HFFc6 (cell line): ENCODE measurements at places on chromosomes 1 and 21. TPM values are rescaled to one million over a fixed set of nuclear protein-coding genes. Genes with fewer than 3 reads are reported as not detected.
A peak's percentile ranks its signal among the peaks of the same experiment; 100 is the strongest.

The MYOM3 gene
- 0.05 TPM in 1 of 3 replicates, not detected in the others for total RNA-seq

The SNX7 gene
- 26.3 to 32.5 TPM (median 27.9 TPM) in 3 replicates for total RNA-seq

The RUNX1 gene
- total RNA-seq = 60.2 to 83.1 TPM (median 77.5 TPM) in 3 replicates

The GUCA2A gene
- not detected in 3 replicates for total RNA-seq

The CFHR1 gene
- 0.22 TPM in 1 of 3 replicates, not detected in the others for total RNA-seq

The LIPI gene
- not detected in 3 replicates for total RNA-seq

The LEMD1 gene
- total RNA-seq = not detected in 2 replicates

DNA sequence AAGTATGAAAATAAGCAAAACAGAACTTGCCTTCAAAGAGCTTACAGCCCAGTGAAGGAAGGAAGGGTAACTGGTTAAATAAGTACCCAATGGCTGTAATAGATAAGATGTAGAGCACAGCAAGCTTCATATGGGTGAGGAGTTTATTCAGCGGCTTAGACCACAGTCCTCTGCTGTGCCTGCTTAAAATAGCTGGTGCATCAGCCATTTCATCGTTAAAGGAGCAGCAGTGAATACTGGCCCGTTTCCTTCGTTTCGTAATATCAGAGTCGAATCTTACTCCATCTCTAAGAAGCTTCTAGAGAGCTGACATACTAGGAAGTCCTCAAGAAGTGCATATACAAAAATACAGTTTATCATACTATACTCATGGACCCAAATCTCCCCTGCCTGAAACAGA, 286.5 kb downstream of the NFIA start:
- DNase-seq = no peak

GRCh38 chr1:1349256-1350012, at the start of gene DVL1:
Gene DVL1, minus strand, starts transcription at chr1:1349418. Its CDS starts 353 bp downstream, at chr1:1349065.
- peak; percentile 74 for DNase-seq

- DNase-seq = peak; percentile 76
Observed at GRCh38 chr1:158999316-159000069, 10.2 kb upstream of the IFI16 start.

DNA sequence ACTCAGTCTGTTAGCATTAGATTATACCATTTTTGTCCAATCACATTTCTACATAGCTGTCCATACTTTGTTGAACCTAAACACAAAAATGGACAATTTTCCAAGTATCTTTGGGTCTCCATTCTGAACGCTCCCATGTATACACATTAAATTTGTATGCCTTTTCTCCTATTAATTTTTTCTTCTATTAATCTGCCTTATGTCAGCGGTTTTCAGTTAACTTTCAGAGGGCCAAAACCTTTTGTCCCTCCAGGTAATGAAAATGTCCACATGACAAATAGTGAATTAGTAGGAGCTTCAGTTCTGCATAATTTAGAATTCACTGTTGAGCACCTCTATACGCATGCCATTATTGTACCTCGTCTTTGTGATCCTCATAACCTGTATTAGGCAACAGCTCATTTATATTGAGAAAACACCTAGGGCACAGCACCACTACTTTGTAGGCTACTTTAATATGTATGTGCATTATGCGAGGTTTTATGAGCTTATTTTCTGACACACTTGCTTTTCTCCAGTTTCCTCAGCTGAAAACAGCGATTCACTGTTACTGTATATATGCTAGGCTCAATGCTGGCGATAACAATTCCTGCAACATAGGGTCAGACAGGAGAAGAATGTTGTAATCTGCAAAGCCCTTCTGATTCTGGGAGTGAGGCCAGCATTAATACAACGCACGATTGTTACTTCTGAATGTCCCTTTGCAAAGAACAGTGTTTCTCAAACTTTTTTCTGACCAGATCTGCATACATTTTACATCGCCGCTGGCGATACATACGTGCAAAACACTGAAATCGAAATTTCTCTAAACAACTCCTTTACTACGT, 1.1 kb upstream of the ABCD3 start:
- peak; percentile 57 for DNase-seq

GRCh38 chr1:36988321-36988720, 46.0 kb downstream of the GRIK3 start:
- DNase-seq = no peak

DNA sequence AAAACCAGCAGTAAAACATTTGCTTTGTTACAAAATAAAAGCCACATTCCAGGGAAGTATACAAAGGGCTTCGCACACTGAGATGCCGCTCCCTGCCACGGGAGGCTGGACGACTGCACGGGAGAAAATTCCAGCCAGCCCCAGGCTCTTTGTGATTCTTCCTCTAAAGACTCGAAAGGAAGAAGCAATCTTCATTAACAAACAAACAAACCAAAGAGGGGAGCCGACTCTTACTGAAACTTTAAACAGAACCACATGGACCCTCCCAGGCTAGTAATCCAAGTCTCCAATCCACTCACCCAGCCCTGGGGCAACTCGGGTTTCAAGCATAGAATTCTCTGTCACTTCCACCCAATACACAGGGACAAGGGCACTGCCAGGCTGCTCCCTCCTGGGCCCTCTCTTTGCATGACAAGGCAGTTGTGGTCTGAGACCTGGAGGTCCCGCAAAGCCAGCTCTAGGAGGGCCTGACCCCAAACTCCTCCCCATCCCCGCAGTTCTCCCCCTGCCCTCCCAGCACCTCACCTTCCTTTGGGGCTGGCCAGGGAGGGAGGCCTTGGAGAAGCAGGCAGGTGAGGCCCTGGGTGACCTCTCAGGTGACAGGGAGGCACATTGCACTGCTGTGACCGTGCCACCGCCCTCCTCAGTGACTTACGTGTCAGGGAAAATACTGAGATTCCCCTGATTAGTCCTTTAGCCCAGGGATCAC, 26.6 kb upstream of the COL18A1 start:
- DNase-seq = peak; percentile 62

- DNase-seq = no peak
Observed at GRCh38 chr21:33634254-33634653, 7.3 kb downstream of the CRYZL1 start.

DNA sequence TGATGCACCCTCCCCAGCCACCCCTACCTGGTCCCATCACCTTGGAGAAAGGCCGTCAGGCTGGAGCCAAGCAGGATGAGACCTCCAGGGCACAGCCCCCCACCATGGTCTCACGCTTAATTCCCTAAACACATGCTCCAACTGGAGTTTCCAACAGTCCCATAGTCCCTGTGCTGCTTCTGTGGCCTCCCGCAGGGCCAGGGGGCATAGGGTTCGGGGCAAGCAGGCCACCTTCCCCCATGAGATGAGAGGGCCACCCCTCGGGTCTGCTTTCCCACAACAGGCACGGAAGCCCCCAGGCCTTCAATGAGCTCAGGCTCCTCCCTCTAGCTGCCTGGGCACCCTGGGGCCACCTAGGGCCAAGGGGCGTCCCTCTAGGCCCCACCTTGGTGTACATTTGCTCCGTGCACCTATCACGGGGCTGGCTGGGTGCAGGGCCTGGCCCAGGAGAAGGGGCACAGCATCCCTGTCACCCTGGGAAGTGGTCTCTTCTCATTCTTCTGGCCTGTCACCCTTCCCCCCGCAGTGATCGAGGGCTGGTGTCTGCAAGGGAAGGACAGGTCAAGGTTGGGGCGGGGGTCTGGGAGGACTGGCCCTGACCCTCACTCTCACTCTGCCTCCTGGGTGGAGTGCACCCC, 42.4 kb downstream of the TRIM11 start:
- DNase-seq = no peak

GRCh38 chr1:116373431-116374352, 648 bp downstream of the ATP1A1 start:
- no peak for DNase-seq

- DNase-seq = no peak
Observed at GRCh38 chr21:41201385-41201784, 33.4 kb downstream of the BACE2 start.

GRCh38 chr1:162372159-162373071, 4.2 kb downstream of the SPATA46 start:
- DNase-seq = no peak

- no peak for DNase-seq
Observed at GRCh38 chr1:46503421-46503820, 13.8 kb downstream of the DMBX1 start.

GRCh38 chr1:236429715-236430274, 35.7 kb downstream of the EDARADD start:
- no peak for DNase-seq

DNA sequence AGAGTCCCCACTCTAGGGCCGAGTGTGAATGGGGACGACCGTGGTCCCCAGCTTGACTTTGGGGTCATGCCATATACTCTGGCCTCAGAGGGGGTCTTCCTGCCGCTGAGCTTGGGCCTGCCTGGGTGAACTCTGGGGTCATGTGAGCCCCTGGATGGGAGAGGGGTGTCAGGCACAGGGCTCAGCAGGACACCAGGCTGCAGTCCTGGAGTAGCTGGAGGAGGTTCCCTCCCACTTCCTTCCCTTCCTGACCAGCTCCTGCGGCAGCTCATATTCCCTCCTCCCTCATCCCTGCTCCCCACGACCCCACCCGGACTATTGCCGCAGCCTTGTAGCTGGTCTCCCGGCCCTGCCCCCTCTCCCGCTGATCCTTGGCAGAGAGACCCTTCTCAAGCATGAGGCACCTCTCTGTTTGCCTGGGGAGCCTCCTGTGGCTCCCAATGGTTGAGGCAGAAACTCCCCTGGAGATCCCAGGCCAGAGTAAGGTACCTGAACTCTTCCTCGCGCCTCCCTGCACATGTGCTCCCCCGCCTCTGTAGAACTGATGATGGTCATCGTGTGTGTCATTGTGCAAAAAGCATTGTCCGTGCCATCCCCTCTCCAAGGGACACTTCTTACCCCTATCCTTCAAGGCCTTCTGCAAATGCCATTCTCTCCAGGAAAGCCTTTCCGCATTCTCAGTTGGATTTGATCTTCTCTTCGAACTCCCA, 1.8 kb downstream of the TNFRSF1B start:
- DNase-seq = no peak

DNA sequence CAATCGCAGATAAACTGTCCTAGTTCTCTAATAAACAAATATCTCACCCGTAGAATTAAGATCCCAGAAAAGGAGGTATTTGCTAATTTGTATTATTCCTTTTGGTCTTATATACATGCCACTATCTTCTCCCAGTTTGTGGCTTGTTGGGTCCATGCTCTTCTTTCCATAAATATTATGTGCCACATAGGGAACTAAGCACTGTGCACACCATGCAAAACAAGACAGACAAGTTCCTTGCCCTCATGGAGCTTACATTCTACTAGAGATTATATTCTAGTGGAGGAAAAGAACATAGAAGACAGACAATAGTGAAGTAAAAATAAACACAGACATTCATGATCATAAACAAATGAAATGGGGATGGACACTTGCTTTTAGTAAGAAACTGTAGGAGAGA, 4.7 kb downstream of the GART start:
- no peak for DNase-seq

DNA sequence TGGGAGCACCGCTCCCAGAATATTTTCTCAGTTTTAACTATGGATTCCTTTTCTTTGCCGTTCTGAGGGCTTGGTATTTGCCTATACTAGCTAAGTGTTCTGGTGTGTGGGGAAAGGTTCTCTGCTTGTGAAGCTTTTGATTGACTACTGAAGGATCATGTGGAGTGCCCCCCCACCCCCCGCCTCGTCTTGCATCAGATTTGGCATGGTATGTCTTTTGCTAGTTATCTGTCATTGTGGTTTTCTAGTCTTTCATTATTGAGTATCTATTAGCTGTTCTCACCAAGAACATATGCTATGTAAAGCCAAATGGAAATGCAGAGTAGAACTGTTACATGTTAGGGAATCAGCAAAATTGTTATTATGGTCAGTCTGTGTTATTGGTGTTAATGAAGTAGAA, 58.3 kb downstream of the MACF1 start:
- DNase-seq = no peak

DNA sequence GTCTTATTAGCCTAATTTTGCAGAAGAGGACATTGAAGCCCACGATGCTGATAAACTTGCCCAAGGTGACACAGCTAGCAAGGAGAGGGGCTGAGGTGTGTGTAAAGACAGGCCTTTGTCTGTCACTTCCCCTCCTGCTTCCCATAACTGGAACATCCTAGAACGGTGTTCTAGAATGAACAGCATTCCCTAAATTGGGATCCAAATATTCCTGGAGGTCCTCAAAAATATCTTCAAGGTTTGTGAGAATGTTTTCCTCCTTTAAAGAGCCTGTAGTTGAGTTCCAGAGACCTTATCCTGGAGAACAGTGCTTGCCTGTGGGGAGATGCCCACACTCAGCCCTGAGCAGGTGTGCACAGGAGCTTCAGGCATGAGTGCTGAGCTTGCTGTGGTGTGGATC, 41.5 kb upstream of the SAMD13 start:
- no peak for DNase-seq

DNA sequence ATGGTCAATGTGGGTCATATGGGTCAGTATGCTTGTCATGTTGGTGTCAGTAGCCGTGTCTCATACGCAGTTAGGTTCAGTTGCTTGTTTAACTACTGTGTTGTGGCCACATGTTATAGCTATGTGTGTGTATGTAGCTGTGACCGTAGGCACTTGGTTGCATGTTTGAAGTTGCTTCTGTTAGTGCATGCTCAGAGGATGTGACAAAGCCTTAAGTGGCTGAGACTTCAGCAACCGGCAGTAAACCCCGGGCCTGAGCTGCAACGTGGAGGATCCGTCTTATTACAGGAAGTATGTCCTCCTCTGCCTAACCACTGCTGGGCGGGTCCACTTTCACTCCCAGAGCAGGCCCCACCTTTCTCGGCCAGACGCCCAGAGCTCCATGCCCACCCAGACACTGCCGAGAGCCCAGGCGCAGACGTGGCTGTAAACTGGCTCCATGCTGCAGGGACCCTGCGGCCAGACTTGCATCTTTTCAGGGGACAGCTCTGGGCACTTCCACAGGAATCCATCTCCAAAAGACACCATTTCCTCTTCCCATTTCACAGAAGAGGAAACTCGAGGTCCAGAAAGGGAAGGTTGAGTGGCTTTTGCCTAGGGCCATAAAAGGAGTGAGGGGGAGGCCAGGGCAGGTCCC, 2.2 kb downstream of the TCEA3 start:
- peak; percentile 47 for DNase-seq

- DNase-seq = peak; percentile 78
Observed at GRCh38 chr1:110312188-110313121, 26.7 kb upstream of the RBM15 start.

- DNase-seq = no peak
Observed at GRCh38 chr1:111499026-111499785, 4.2 kb downstream of the ADORA3 start.

GRCh38 chr1:27349784-27350662, 8.2 kb downstream of the SYTL1 start:
- DNase-seq = peak; percentile 55

DNA sequence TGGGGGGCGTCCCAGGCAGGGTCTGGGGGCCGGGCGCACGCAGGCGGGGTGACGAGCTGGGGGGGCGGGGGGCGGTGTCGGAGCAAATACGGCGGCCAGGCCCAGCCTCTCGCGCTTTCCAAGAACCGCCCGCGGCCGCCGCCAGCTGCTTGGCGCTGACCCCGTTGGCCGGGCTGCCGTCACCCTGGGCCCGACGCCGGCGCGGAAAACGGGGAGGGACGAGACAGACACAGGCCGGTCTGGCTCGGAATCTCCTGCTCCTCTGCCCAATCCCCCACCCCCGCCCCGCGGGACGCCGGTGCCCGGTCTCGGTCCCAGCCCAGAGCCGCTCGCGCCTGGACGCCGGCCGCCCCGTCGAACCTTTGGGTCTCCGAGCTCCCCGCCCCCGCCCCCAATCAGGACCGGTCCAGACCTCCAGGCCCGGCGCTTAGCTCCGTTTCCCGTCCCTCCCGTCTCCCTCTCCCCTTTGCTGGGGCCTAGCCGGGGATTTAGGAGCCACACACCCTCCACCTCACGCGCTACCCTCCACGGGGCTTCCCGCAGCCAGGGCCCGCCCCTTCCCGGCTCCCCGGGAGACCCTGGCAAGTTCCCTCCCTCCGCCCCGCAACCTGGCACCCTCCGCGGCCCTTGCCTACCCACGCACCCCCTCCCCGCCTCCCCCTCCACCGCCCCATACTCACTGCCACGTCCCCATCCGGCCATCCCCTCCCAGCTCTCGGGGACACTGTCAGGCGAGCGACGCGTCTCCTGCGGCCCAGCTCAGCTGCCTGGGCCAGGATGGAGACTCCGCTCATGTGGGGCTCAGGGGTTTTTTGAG, 800 bp upstream of the MMP23B start:
- DNase-seq = no peak
